Transverse colon (tissue), 4 donors: ENCODE measurements at places on chromosomes 2 and 18. TPM values are rescaled to one million over a fixed set of nuclear protein-coding genes. Genes with fewer than 3 reads are reported as not detected.

- no peak for DNase-seq
Observed at GRCh38 chr2:106816974-106817373, 69.0 kb downstream of the ST6GAL2 start.

- no peak for DNase-seq
Observed at GRCh38 chr2:205475416-205475768, 206.9 kb upstream of the NRP2 start.

GRCh38 chr2:55763721-55764120 lies 70.1 kb upstream of the PNPT1 start:
- DNase-seq: no peak

DNA sequence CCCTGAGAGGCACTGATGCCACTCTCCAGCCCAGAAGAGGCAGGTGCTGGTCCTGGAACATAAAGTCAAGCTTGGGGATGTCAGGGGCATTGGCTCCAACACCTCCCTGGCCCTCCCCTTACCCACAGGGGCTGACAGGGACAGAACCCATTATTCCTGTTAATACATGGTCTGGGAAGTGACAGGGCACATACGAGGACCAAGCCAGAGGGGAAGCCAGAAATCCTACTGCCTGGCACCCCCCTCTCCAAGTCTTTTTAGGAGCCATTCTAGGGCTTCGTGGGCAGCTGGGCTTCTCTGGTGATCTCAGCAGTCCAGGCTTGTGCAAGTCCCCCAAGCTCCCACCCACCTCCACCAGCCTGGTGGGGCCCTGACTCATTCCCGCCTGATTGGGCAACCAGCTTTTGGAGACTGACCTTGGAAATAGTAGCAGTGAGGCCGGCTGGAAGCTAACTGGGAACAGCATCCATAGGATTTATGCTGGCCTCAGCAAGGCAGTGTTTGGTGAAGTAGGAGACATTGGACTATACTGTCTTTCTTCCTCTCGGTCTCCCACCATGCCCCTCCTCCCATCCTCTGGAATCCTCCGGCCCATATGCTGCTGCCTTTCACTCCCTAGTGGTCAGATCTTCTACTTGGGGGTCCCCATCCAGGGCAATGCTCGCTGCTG lies 86.4 kb upstream of the HK2 start:
- no peak for DNase-seq

GRCh38 chr2:56169521-56169920 lies 14.3 kb upstream of the CCDC85A start:
- no peak for DNase-seq

DNA sequence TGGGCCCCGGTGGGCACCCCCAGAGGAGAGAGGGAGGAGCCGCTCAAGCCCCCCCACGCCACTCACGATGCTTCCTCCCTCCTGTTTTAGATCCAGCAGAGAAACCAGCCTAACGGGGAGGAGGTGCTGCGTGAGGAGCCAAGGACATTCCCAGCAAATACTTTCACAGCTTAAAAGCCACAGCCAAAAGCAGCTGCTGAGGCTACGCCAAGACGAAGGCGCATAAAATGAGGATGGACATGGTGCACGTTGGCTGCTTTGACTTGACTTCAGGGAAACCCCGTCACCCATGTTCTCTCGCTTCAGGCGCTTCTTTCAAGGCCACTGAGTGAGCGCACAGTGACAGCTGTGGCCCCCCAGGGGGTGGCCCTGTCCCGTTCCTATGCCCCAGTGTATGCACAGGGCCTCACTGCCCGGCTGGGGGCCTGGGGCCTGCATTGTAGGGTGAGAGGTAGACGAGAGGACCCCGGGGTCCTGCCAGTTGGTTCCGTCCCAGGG lies 72.1 kb upstream of the PXDN start:
- peak; percentile 39 for DNase-seq

DNA sequence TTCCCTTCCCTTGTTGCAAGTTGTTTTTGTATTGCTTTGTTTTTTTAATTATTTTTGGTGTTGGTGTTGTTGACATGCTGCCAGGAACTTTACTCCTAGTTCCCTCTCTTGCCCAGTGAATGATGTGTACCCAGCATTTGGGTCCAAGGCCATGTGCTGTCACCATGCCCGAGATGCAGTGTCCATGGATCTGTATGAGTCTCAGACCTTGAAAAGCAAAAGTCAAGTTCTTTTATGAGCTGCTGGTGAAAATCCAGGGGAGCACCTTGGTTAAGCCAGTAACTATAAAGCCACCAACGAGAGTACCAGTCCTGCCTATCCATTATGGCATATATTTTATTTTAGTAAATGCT lies 236.4 kb downstream of the BCL11A start:
- DNase-seq: no peak

GRCh38 chr18:30743033-30743432 lies 299.5 kb downstream of the DSC3 start:
- DNase-seq: no peak

DNA sequence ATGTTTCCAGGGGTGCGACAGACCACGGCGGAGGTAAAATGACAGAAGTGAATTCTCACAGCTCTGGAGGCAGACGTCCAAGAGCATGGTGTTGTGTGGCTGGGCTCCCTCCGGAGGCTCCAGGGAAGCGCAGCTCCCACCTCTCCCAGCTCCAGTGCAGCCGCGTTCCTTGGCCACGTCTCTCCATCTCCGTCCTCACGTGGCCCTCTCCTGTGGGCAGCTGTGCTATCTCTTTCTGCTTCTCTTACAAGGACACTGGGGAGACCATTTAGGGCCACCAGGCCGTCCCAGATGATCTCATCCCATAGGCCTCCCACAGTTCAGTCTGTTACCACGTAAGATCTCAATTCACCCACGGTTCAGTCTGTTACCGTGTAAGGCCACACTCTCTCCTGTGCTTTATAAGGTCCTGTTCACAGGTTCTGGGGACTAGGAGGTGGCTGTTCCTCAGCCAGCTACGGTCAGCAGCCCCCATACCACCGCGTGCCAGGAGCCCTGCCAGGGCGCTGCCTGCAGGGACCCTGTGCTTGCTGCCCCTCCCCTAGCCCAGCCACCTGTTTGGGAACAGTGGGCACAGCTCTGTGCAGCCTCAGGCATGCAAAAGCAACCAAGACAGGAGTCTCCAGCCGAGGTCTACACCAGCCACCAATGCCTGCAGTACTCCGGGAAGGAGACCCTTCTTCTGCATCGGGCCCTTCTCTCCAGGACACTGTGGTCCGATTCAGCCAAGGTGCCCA lies 2.9 kb upstream of the MAB21L4 start:
- DNase-seq: no peak

GRCh38 chr2:134499307-134499926 lies 219.4 kb downstream of the TMEM163 start:
- DNase-seq: no peak

- DNase-seq: no peak
Observed at GRCh38 chr2:36481709-36482108, 116.3 kb downstream of the FEZ2 start.

DNA sequence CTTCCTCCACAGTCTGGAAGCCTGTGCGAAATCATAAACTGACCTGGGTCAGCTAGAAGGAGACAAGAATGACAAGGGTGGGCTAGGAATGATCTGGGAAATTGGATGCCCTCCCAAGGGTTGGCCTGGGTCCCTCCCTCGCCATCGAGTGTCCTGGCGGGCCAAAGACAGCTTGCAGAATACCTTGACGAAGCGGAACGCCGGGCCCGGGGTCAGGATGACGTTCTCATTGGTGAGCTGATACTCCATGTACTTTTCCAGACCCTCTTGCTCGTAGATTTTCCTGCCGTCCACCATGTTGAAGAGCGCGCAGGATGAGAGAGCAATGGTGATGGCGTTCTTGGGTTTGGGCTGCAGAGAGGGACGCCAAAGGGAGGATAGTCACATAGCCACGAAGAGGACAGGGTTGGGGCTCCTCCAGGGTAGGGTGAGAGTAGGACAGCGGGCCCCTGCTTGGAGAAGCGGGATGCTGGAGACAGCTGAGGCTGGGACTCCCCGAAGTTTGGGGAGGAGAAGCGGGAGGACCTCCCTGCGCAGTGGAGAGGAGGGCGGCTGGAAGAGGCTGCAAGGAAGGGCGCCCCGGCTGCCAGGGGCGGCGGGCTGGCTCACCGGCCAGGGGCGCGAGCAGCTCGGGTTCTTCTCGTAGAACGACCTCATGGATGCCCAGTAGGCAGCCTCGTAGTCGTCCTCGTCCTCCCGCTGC lies 5.3 kb downstream of the NT5C1B start:
- no peak for DNase-seq

GRCh38 chr2:176192351-176192750 lies 3.9 kb downstream of the HOXD1 start:
- DNase-seq: no peak

- no peak for DNase-seq
Observed at GRCh38 chr2:99399795-99400194, 62.6 kb downstream of the EIF5B start.

GRCh38 chr2:240921995-240922244 lies 15.8 kb downstream of the CROCC2 start:
- DNase-seq: no peak

GRCh38 chr18:4789506-4789905 lies 334.4 kb upstream of the DLGAP1 start:
- DNase-seq: no peak

DNA sequence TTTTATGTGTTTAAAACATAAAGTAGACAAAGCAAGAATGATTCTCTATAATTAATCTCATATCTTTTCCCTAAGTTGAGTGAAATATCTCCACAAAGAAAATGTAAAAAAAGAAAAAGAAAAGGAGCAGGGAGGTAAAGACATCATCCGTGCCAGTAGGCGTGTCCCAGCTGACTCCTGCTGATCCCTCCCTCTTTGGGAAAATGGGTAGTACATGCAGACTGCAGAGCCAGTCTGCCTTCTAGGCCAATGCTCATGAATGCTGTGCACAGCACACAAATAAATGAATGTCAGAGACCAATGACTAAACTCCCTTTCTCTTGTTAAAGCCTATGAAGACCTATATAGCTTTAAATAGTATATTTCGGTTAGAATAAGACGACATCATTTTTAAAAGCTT lies 64.7 kb downstream of the RAPH1 start:
- DNase-seq: peak; percentile 22

DNA sequence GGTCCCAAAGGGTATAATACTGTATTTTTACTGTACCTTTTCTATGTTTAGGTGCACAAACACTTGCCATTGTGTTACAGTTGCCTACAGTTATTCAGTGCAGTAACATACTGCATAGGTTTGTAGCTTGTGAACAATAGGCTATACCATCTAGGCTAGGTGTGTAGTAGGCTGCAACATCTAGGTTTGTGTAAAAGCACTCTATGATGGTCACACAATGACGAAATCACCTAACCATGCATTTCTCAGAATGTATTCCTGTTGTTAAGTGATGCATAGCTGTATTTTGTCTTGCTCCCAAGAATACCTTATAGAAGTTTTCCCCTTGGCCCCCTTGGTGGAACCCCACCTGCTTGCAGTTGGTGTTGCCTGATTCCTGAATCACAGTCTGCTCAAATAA lies 29.3 kb upstream of the AGFG1 start:
- DNase-seq: no peak

- no peak for DNase-seq
Observed at GRCh38 chr18:23108496-23108895, 26.8 kb upstream of the CABLES1 start.

DNA sequence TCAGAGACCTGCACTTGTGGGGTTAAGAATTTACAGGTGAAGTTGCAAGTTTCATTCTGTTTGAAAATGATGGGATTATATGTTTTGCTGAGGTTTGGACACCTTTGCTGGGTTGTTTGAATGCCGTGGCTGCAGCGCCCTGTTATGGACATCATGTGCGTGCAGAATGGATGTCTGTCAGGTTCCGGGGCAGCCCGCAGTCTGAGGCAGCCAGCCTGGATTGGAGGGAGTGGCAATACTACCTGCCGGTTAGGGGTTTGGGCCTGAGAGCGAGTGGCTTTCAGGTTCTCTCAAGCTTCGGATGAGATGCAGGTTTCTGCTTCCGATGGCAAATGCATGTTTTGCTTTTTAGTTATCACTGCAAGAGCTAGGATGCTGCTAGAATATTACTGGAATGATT lies 1.1 kb downstream of the CASP8 start:
- peak; percentile 57 for DNase-seq

- DNase-seq: no peak
Observed at GRCh38 chr2:182404092-182404491, 22.7 kb downstream of the PDE1A start.

DNA sequence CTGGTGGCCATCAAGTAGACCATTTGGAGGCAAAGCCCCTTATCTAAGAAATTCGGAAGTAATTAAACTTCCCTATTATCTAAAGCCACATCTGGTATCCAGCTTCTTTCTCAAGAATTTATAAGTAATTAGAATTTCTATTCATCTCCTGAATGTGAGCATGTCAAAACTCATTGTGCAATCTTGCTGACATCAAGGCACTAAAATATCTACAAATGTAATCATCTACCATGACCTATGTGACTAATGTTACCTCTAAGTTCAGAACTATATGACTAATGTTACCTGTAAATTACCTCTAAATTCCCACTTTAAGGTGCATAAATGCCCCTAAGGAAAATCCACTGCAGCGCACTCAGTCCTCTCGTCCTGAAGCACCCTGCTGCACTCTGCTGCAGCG lies 773.0 kb downstream of the CPS1 start:
- DNase-seq: no peak

Gene IL1F10
- total RNA-seq: not detected

Gene CD8A
- 0.95 TPM for total RNA-seq

Gene TFPI
- total RNA-seq: 7.1 TPM

Gene CNRIP1
- total RNA-seq: not detected

Gene PSMA8
- not detected for total RNA-seq

Gene DPYSL5
- total RNA-seq: not detected

Gene HS6ST1
- total RNA-seq: 38.6 TPM

Gene SERPINB4
- not detected for total RNA-seq

Gene CFLAR
- total RNA-seq: 148 TPM
